ENCODE measurements at places on chromosomes 16 and 17.
A peak's percentile ranks its signal among the peaks of the same experiment; 100 is the strongest.

DNA sequence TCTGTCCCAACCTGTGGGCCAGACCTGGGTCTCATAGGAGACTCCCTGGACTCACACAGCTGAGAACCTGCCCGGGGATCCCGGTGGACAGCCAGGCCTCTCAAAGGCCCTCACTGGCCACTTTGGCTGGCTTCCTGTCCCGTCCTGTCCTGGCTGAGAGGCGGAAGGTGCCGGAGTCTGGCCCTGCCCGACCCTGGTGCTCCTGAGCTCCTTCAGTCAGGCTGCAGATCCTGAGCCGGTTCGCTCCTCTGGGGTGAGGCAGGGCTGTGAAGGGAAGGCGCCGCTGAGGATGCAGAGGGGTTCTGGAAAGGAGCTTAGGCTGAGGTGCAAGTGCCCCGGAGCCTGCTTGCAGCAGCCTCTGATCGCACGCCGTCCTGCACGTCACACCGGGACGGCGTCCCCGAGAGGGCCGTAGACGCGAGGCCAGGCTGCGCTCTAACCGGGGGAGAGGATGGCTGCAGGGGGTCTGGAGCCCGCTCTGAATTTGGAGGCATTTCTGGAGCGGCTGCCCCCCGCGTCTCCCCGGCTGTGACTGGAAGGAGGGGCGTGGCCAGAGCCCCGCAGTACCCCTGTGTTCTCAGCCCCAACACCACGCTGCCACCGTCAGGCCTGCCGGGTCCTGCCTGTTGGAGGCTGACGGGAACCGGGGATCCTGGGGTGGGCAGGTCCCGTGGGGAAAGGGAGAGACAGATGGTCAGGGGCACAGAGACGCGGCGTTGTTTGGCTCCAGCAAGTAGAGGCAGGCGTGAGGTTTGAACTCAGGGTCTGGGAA is 4.1 kb downstream of the HGS start:
- DNase-seq: no peak

- no peak for DNase-seq
Observed at GRCh38 chr17:78573955-78574354, 3.2 kb downstream of the DNAH17 start.

- no peak for DNase-seq
Observed at GRCh38 chr16:85385463-85386331, 227.4 kb upstream of the GSE1 start.

DNA sequence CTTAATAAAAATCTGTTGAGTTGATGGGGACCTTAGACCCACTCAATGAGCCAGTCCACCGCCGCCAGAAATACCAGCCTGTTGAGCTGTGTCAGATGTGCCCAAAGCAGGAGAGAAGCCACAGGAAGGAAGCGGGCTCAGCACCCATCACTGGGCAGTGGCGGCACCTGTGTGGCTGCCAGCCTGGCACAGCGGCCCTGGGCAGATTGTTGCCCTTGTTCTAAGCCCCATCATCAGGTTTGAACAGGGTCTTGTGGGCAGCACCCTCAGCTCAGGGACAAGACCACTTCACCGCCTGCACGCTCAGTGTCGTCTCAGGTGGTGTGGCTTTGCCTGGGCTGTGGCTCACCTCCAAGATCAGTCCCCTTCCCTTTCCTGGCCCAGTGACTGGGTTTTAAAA is 9.3 kb downstream of the ENDOV start:
- DNase-seq: no peak

DNA sequence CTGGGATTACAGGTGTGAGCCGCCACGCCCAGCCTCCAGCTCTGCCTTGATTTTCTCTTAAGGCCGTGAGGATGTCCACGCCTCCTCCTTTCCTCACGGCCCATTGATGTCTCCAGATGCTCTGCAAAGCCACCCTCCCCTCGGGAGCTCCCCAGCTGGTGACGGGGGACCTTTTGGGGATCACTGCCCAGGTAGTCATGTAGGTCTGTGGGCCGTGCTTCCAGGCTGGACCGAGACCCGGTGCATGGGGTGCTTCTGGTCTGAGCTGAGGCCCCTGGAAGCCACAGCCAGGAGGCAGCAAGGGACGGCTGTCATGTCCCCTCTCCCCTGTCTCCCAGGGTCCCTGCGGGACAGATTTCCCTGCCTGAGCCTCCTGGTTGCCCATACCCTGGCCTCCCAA is 277.8 kb downstream of the SEC14L1 start:
- no peak for DNase-seq

- no peak for DNase-seq
Observed at GRCh38 chr17:14228903-14229302, 7.8 kb downstream of the CDRT15 start.

DNA sequence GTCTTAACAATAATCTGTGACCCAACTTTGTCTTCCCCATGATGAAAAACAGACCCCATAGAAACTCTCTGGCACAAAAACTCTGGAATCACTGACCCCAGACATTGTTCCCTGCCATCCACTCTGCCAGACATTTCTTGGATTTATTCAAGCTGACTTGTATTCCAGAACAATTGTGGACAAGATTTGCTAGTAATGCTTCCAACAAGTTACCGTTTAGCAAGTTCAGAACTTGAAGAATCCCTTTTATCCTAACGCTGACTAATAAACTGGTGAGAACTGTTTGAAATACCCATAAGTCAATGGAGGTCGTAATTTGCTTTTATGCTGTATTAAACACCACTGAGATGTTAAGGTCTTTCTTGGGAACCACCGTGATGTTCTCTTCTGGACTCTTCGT is 10.5 kb downstream of the HSBP1 start:
- no peak for DNase-seq

GRCh38 chr17:7646457-7646856 is 4.3 kb upstream of the ATP1B2 start:
- DNase-seq: no peak

DNA sequence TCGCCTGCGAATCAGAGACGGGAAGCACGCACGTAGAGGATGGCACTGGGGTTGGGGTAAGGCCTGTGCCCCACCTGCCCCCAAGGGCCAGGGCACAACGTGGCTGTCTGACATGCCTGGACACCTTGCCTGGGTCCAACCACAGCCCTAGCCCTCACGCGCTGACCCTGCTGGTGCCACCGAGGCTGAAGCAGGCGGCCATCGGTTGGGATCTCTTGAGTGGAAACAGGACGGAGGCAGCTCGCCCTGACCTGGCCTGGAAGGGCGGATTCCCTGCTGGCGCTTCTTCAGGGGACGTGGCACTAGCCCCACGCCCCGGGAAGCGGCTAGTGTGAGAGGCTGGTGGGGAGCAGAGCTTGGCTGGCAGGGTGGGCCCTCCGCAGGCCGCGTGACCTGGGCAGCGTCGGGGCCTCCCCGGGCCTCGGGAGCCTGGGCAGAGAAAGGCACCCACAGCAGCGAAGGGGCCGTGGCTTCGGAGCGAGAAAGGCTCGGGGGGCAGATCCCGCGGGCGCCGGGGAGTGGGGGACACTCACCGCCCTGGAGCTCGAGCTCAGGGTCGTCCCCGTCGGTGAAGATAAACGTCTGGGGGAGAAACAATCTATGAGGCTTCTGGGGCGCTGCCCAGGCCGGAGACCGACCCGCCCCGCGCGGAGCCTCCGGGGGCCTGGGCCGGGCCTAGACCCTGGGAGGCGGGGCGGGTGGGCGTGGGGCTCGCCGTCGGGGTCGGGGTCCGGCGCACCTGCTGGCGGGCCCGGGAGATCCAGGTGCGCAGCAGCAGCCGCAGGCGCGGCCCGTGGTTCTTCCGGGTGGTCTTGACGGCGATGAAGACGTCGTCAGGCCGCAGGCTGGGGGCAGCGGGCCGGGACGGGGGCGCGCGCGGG is 610 bp downstream of the RFNG start:
- DNase-seq: no peak

GRCh38 chr17:51059781-51060180 is 60.9 kb downstream of the SPAG9 start:
- no peak for DNase-seq

DNA sequence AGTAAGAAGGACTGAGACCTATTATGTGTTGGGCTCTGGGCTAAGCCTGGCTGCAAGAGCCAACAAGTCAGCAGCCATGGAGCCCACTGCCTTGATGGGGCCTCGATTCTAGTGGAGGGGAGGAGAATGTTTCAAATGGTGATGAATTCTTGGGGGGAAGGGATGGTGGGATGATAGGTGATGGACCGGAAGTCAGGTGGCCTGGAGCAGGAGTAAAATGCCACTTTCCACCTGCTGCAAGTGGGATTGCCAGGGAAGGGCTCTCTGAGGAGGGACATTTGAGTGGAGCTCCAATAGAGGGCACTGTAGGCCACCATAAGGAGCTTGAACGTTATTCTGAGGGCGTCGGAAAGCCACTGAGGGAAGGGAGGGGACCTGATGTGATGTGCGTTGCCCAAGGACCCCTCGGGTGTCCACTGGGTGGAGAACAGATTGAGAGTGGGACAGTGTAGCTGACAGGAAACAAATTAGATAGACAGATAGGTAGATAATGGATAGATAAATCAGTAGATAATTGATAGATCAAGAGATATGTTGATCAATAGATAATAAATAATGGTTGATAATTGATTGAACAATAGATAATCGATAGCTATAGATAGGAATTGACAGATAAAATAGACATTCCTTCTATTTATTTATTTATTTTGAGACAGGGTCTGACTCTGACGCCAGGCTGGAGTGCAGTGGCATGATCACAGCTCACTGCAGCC is 18.2 kb upstream of the NXPH3 start:
- DNase-seq: peak; percentile 64

GRCh38 chr16:533391-534123 is 6.0 kb downstream of the CAPN15 start:
- no peak for DNase-seq

DNA sequence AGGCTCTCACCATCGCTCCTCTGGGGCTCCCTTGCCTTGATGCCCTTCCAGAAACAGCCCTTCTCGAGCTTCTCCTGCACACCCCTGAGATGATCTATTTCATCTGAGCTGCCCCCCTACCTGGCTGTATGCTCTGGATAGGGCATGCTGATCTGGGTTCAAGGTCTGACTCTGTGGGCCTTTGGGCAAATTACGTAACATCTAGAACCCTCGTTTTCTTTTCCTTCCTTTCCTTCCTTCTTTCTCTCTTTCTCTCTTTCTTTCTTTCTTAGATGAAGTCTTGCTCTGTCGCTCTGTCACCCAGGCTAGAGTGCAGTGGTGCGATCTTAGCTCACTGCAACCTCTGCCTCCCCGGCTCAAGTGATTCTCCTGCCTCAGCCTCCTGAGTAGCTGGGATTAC is 20.3 kb downstream of the TNS4 start:
- DNase-seq: no peak

DNA sequence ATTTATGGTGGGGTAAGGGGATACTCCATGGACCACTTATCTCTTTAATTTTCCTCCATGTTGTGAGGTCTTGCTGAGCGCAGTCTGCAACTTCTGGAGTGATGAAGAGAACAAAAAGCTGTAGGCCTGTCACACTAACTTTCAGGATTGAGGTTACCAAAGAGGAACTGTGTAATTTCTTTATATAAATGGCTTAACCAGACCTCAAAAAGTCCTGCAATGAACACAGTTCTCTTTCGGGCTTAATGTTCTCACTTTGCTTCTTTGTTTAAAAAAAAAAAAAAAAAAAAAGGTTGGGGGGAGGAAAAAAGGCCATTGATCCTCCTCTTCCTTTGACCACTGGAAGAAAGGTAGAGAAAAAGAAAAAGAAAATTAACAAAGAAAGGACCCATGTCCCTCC is 86.8 kb upstream of the SOX9 start:
- DNase-seq: no peak

DNA sequence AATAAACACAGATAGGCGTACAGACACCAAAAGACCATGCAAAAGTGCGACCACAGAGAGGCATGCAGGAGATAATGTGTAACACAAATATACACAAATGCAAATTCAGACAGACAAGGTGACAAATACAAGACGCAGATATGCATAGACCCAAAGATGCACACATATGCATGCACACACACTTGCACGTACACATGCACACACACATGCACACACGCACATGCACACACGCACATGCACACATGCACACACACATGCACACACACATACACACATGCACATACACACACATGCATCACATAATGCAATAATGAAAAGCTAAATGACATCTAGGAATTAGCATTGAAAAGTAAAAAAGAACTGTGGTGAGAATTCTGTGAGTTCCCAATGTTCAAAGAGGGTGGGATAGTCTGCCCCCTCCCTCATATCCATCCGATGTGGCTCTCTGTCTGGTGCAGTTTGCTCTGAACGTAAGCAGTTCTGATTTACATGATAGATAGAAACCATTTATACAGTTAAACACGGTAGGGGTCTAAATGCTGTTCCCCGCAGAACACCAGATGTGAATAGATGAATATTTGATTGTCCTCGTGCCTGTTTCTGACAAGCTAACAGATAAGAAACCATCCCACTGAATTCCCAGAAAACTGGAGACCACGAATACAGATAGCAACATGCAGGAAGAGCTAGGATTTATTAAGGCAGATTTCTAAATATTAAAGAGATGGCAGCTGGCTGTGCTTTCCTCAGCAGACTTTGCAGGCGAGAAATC is 186.1 kb downstream of the TMEM114 start:
- DNase-seq: no peak

DNA sequence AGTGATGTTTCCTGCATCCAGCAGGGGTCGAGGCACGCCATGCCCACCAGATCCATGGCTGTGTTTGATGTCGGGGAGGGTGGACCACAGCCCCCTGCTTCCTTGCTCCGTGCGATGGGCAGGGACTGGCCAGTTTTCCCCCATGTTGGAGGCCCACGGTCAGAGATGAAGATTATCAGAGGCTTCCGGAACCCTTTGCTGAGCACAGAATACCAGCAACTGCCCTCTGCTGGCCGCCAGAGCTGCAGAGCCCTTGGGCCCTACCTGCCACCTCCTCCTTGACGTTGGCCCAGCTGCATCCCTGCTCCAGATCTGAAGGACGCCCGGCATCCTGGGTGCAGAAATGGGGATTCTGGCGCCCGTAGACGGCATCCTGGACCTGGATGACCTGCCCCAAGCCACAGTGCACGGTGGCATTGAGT is 23.7 kb upstream of the BCO1 start:
- no peak for DNase-seq

DNA sequence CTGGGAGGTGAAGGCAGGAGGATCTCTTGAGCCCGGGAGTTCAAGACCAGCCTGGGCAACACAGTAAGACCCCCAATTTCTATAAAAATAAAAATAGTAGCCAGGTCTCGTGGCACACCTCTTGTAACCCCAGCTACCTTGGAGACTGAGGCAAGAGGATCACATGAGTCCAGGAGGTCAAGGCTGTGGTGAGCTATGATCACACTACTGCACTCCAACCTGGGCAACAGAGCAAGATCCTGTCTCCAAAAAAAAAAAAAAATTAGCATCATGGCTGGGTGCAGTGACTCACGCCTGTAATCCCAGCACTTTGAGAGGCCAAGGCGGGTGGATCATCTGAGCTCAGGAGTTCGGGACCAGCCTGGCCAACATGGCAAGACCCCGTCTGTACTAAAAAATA is 6.7 kb upstream of the CBX2 start:
- DNase-seq: no peak

- no peak for DNase-seq
Observed at GRCh38 chr17:31386542-31387075, 4.9 kb upstream of the RAB11FIP4 start.

GRCh38 chr16:26824469-26824868 is 242.3 kb upstream of the C16orf82 start:
- DNase-seq: no peak

Data from inflammatory macrophage treated with lipopolysaccharide for 1 hour (primary cell).